ENCODE measurements at places on chromosomes 4 and X. TPM values are rescaled to one million over a fixed set of nuclear protein-coding genes. Genes with fewer than 3 reads are reported as not detected.
A peak's percentile ranks its signal among the peaks of the same experiment; 100 is the strongest.

GRIA3 gene
- 58.7 TPM for total RNA-seq

DNA sequence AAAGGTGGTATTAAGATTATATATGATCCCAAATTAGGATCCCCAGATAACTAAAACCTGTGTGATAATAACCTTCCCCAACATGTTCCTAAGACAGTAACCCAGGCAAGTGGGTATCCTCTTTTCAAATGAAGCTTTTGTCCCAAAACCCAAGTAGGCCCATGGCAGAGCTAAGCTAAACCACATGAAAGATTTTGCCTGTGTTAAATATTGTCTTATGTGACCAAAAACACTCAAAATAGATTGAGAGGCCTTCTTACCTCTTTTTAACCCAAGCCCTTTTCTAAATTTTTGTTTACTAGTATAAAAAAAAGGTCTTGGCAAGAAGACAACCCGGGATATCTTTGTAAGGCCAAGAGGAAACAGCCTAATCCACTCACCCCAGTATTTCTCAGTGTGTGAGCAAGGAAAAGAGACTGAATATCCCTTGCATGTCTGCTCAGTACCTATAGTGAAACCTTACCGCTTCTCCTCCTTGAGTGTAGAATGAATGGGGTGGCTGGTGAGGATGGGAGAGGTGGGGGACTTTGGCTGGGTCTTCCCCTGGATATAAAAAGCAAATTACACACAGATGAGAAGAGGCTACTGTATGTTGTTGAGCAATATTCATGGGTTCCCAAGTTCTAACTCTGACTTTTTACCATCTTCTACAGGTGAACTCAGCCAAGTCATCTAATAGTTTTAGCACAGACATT lies 188.8 kb upstream of the BMP3 start:
- no peak for DNase-seq

PSAPL1 gene
- total RNA-seq: not detected

CT83 gene
- not detected for total RNA-seq

DNA sequence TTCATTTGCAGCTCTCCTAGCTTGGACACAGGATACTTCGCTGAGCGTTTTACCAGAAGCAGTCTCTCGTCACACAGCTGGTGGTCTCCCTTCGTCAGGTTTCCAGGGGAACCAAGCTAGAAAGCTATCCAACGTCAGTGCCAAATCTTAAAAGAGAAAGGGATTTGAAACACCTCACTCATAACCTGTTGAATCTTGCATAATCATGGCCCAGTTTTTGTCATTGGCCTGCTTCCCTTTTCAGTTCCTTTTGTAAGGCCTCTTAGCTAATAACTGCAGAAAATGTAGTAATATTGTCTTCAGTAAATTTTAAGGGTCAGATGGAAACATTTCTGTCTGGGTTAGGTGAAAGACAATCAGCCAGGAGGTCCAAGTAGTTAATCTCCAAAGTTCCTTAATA lies 22.0 kb downstream of the RAB39B start:
- DNase-seq: no peak

DNA sequence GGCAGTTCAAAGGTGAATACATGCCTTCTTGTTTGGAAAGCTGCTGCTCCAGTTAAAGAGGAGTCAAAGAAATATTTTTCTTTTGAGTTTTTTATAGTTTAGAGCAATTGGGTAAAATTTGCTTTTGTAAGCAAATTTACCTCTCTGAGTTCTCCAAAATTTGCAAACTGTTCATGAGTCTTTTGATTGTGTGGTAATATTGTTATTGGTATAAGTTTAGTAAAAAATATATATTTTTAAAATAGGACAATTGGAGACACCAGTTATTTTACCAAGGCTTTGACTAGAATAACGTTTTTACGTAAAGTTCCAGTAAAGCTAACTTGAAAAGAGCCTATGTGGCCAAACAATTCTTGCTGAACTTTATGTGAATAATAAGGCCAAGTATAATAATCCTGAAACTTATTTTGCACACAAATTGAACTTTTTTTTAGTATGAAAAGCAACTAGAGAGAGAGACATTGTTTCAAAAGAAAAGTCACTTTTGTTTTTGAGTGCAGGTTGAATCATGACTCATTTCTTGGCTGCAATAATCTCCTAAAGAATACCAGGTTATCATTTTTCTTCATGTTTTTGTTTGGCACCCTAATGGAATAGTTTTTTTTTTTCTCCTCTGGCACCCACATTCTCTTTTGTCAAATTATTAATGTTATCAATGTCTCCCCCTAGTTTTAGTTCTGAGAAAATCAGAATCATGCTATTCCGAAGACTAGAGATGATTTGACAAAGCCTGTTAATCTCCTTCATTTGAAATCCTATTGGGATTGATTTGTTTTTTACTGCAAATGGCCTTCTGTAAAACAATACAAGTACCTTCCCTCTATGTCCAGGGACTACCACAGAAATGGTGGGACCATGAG lies 57.1 kb downstream of the UGT2B10 start:
- no peak for DNase-seq

RHOXF2B gene
- total RNA-seq: not detected

DNA sequence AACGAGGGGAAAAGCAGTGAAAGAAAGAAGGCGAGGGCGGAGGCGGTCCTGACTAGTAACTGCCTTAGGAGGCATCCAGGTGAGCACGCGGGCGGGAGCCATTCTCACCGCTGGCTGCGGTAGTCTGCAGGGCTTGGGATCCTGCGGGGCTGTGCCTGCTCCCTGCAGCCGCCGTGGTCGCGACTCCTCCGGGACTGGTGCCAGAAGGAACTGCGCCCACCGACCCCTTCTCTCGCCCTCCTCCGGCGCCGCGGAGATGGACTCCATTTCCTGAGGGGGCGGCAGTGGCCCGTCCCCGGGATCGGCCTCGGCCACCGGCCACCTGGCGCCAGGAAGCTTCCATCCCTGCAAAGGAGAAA lies 543 bp downstream of the NFXL1 start:
- no peak for DNase-seq

- no peak for DNase-seq
These were observed 10.0 kb upstream of the LNX1 start for GRCh38 chr4:53601251-53601764.

DNA sequence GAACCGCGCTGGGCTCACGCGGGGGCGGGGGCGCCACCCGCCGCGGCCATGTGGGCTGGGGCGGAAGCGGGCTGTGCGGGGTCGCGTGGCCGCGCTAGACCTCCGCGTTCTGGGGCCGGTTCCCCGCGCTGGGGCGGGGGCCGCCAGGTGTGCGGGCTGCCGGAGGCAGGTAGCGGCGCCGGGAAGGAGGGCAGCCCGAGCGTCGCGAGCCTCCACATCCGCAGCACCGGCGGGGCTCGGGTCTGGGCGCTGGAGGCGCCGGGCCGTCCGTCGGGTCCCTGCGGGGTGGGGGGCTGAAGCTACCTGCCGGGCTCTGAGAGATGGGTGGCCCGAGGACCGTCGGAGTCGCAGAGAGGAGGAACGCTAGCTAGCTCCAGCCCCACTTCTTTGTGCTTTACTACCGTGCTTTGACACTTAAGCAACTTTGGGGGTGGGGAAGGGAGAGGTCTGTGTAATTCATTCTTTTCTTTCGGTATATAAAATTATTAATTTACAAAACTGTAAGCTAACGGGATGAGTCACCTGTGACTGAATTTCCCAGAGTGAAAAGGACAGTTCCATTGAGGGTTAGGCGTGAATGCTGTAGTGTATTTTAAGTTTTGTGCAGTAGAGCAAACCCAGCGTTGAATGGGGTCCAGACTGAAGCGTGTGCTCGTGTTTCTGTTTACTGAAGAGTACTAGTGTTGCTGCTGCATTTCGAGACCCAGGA lies 689 bp downstream of the METAP1 start:
- DNase-seq: peak; percentile 13

PAGE5 gene
- total RNA-seq: not detected

DMRTC1B gene
- total RNA-seq: 0.41 TPM

DNA sequence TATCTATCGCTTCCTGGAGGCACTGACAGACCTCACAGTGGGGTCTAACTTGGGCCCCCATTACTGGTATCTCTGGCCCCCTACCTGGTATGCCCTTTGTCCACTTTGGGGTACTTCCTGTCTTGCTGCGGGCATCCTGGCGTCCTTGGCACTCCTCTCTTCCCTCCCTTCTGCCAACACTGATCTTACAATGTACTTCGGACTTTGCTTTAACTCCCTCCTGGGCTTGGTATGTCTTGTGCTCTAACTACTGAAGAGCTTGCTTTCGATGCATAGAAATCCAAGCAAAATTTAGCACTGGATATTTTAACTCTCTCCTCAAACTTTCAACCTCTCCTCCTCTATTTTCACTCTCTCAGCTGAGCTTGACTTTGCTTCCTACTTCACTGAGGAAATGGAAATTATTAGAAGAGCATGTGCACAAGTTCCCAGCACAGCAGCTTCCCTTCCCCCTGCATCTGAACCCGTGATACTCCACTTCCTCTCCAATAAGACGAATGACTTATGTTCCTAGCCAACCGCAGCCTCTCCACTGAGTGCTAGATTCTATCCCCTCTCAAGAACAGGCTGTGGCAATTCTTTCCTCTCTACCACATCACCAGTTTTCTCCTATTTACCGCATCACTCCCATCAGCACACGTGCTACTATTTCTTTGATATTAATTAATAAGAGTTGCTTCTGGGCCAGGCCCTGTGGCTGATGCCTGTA lies 52.9 kb downstream of the SUPT20HL2 start:
- DNase-seq: no peak

DNA sequence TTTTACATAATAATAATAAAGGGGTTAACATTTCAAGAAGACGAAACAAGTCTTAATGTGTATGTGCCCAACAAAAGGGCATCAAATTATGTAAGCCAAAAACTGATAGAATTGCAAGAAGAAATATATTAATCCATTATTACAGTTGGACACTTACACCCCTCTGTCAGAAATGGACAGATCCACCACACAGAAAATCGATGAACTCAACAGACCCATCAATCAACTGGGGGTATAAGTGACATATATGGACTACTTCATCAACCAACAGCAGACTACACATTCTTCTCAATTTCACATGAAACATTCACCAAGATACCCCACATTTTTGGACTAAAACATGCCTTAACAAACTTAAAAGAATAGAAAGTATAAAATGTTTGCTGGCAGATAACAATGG lies 183.8 kb downstream of the COL25A1 start:
- no peak for DNase-seq

- no peak for DNase-seq
These were observed 42.7 kb downstream of the LONRF3 start for GRCh38 chrX:119017077-119017476.

- no peak for DNase-seq
These were observed 332 bp upstream of the RENBP start for GRCh38 chrX:153944800-153945150.

DNA sequence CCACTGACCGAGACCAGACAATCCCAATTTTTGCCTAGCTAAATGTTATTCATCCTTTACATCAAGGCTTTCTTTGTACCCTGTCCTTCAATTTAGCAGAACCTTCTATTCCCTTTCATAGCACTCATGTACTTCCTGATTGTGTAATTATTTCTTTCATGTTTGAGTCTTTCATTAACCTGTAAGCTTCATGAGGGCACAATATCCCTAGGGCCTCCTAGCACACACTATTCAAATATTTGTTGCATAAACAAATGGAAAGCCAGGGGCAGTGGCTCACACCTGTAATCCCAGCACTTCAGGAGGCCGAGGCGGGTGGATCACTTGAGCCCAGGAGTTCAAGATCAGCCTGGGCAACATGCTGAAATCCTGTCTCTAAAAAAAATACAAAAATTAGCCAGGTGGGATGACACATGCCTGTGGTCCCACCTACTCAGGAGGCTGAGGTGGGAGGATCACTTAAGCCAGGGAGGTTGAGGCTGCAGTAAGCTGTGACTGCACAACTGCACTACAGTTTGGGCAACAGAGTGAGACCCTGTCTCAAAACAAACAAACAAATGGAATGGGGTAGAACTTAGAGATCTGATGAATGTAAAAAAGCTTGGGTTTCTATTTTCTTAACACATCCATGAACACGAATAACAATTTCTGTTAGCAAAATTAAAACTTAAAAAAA lies 59.0 kb downstream of the SAT1 start:
- DNase-seq: no peak

- no peak for DNase-seq
These were observed 57.5 kb upstream of the SCML1 start for GRCh38 chrX:17679820-17680219.

- no peak for DNase-seq
These were observed 15.3 kb downstream of the PDK3 start for GRCh38 chrX:24480400-24480865.

GRCh38 chrX:149630681-149631233 lies 835 bp downstream of the TMEM185A start:
- no peak for DNase-seq

CT47A1 gene
- not detected for total RNA-seq

- DNase-seq: no peak
These were observed 168.2 kb downstream of the AMELX start for GRCh38 chrX:11461201-11462001.

DNA sequence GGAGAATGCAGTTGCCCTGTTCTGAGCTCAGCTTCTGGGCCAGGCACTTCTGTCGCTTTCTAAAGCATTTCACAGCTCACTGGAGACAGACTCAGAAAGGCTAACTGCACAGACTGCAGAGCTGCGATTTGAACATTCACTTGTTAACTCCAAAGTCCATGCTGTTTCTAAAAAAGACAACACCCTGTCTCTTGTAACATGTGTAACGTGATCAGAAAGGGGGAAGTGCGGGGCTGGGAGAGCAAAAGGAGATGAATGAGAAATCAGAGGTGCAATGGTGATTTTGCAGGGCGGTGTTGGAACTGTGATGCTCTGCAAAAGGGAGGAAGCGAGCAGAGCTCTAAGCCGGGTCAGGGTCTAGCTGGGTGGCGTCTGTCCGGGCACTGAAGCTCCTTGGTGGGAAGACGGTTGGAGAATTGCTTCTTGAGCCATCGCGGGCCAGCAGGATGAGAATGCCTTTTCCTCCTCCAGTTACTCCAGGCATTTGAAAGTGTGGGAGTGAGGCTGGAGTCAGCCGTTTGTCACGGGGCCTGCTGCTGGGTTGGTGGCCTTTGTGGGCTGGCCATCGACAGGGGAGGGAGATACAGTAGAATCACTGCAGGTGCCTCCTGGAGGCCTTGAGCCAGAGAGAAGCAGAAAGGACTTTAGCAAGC lies 20.3 kb downstream of the TBC1D14 start:
- no peak for DNase-seq

DNA sequence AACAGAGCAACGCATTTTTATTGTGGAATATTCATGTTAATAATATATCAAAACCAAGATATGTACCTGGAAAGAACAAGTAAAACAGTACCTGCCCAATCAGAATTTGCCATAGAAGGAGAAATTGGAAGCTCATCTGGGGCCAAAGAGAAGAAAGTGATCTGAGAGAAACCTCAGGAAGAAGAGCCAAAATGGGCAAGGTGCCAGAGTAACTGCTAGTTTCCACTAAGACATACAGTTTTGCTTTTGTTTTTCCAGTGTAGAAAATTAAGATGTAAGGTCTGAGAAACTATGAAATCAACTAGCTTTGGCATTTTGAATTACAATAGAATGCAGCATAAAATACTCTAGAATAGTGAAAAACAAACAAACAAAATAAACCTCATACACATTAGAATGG lies 2201.2 kb downstream of the ARAP2 start:
- no peak for DNase-seq

TLR8 gene
- total RNA-seq: under 0.01 TPM
